Astrocyte of the spinal cord (primary cell): ENCODE measurements at places on chromosomes 4 and X.

- no peak for DNase-seq
Observed at GRCh38 chrX:70907900-70908299, 611 bp downstream of the TEX11 start.

- peak; percentile 79 for DNase-seq
Observed at GRCh38 chr4:15457406-15458201, 12.1 kb upstream of the CC2D2A start.

DNA sequence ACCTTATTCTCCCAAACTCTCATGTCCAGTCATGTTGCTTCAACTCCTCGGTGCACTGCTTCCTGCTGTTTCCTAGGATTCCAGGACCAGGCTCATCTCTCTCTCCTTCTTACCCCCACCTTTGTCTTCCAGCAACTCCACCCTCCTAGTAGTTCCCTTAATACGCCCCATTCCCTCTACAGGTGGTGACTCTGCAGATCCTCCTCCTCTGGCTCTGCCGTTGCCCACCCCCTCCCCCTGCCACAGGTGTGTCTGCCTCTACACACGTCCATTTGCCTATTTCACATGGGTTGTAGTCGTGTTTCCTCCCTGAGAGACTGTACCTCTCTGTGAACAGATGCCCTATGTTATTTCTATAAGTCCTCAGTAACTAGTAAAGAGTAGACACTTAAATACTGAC, 32.4 kb downstream of the CDS1 start:
- DNase-seq = no peak

DNA sequence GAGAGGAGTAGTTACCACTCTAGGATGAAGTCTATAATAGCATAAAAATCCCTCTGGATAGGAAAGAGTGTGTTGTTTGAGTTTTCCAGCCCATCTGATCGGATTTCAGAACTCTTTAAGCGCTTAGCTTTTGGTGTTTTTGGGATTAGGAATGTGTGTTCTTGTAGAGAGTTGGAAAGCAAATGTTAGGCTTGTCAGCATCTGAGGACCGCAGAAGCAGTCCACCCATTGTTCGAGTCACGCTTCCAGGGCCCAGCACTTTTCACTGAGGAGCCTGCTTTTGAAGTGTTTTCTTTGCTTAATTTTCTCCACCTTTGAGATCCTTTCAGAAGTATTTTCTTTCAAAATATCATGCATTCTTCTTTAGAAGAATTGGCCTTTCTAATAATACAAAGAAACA, 306.2 kb downstream of the TENM3 start:
- no peak for DNase-seq

DNA sequence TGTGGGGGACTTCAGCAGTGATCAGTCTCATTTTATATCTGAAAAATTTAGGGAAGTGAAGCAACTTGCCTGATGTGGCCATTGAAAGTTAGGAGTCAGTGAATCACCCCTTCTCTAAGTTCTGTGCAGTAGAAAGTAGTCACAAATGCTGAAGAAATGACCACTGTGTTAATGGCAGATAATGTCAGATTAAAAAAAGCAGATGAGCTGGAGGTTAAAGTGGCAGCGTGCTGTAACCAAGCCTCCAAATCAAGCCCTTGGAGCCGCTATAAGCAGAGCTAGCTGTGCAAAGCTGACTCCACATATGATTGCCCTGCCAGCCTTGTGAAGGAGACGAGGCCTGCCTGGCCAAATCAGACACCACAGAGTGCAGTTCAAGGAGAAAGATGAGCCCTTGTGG, 39.2 kb upstream of the PDE5A start:
- DNase-seq = no peak

GRCh38 chrX:120564925-120565324, 4.2 kb upstream of the CUL4B start:
- no peak for DNase-seq

- no peak for DNase-seq
Observed at GRCh38 chr4:174540175-174540574, 17.9 kb upstream of the HPGD start.

- DNase-seq = no peak
Observed at GRCh38 chrX:31969714-31970113, 897.9 kb upstream of the FTHL17 start.

DNA sequence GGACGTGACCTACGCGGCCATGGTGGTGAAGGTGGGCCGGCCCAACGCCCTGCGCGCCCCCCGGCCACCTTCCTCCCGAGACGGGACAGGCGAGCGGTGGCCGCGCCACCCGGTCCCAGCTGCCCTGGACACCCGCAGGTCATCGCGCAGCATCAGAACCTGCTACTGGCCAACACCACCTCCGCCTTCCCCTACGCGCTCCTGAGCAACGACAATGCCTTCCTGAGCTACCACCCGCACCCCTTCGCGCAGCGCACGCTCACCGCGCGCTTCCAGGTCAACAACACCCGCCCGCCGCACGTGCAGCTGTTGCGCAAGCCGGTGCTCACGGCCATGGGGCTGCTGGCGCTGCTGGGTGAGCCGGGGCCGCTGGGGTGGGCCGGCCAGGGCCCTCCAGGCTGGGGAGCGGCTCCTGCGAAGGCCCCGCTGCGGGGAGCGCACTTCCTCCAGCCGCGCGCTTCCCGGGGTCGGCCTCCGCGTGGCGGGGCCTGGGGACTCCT, 9.0 kb upstream of the SLC26A1 start:
- no peak for DNase-seq

DNA sequence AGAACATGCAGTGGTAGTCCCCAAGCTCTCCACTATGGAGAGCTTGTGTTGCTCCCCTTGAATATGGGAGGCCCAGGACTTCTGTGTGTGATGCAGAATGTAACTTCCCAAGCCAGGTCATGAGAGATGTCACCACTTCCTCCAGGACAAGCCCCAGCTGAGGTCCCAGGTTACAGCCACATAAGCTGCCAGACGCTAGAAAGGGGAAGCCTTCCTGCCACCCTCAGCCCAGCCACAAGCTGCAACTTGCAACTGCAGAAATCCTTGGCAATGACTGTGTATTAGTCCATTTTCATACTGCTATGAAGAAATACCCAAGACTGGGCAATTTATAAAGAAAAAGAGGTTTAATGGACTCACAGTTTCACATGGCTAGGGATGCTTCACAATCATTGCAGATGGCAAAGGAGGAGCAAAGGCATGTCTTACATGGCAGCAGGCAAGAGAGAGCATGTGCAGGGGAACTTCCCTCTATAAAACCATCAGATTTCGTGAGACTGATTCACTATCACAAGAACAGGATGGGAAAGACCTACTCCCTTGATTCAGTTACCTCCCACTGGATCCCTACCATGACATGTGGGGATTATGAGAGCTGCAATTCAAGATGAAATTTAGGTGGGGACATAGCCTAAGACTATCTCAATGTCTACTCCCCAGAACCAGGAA, 91.5 kb upstream of the DHX15 start:
- no peak for DNase-seq

DNA sequence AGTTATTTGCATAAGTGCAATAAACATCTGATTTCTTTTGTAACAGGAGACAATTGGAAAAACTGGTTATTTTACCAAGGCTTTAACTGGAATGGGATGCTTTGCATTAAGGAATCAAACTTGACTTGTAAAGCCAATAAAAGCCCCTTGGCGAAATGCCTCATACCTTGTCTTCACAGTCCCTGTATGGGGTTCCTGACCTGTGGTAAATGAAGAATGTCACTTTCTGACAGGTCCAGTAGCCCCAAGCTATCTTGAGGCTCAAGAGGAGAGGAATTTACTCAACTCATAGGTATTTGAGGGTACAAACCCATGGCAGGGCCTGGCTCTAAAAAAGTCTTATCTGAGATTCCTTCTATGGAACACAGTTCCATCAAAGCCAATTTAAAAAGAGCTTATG, 78.0 kb downstream of the ACOX3 start:
- no peak for DNase-seq

DNA sequence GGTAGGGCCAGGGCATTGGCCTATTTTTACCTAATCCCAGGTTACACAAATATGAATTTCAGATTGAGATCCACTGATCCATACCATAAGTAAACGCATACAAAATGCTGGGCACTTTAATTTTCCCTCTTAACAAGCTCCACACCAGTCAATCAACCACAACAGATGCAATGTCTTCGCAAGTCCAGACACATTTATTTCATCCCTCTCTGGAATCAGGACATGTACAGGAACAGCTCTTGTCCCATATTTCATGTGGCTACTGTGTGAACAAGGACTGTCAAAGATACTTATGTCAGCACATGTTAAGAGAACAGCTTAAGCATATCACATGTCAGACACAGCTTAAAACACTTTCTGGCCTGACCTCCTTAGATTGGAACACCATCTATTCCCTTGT, 145.9 kb downstream of the PPP3CA start:
- DNase-seq = no peak

GRCh38 chrX:22399437-22400192, 126.9 kb downstream of the CBLL2 start:
- peak; percentile 37 for DNase-seq

GRCh38 chr4:6360385-6360784, 90.7 kb downstream of the WFS1 start:
- no peak for DNase-seq

DNA sequence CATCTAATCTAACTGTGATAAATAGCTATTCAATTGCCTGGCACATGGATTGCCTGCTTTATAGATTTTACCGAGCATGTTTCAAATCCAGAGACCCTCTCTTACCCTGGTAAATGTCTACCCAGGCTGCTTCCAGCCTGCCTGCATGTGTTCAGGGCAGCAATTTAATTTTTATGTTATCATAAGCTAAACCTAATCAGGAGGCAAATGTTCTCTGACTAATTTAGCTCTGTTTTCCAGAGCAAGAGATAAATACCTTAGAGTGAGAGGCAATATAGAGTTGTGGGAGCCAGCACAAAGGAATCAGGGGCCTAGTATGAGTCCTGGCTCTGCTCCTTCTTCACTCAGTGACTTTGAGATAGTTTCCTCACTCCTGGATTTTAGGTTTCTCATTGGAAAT, 37.7 kb downstream of the PARM1 start:
- no peak for DNase-seq

DNA sequence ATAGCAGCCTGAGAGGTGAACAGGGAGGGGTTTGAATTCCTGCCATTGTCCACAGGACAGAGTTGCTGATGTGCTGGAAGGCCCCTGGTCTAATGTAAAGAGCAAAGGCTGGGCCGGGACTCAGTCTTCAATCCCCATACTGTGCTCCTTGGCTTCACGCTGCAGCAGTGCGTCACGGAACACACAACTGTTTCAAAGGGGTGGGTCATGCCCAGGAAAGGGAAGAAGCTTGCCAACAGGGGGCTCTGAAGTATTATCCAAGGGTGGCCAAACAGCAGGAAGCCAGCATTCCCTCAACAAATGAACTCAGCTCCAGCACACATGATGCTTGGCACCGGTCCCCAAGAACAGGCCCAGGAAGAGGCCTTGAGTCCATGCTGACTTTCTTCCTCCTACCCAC, 122.5 kb downstream of the NFKB1 start:
- DNase-seq = peak; percentile 82

DNA sequence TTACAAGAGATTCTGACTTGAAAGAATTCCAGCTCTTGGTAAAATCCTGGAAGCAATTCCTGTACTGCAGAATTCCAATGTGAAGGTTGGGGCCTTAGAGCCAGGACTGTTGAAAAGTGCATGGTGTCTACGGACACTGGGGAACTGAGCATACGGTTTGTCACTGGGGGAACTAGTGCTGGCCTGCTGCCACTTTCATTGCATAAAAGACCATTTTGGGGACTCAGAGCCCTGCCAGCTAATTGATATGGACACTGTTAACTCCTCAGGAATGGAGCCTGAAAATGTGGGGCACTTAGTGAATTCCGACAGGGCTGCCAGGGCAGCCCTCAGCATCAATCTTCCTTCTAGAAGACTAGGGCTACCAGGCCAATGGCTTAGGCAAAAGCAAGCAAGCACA, 55.9 kb downstream of the AMOT start:
- DNase-seq = no peak

DNA sequence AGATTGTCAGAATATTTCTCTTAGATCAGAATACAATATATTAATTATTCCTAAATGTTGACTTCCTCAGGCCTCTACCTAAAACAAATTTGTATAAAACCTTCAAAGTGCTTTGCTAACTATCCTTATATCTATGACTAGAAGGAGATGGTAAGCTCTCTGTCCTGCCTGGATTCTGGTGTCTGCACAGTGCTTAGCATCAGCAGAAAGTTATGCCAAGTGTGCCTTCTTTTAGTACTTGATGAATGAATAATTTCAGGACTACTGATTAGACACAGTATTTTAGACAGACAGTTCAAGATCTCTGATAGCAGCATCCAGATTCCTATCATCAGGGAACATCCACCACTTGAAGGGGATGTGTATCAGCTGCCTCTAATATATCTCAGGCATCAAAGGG, 242.4 kb upstream of the TLL1 start:
- no peak for DNase-seq

- DNase-seq = no peak
Observed at GRCh38 chrX:75642811-75643361, 120.0 kb upstream of the ZDHHC15 start.

GRCh38 chr4:30495651-30496310, 224.4 kb upstream of the PCDH7 start:
- no peak for DNase-seq

DNA sequence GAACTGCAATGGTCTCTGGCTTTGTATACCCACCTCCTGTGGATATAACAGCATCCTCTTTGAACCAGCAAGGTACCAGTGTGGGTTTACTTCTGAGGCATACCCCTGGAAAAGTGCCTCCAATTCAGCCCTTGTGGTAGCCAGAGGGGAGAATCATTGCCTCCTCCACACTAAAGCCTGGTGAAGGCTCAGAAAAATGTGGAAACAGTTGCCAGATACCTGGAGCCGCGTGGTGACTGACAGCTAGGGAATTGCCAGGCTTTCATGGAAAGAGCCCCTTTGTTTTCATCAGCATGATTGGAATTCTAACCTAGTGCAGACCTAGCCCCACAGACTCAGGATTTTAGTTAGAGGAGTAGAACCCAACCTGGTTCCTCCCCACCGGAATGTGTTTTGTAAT, 168.6 kb upstream of the KLF3 start:
- no peak for DNase-seq

GRCh38 chr4:5758741-5759140, 47.7 kb downstream of the EVC start:
- peak; percentile 93 for DNase-seq

DNA sequence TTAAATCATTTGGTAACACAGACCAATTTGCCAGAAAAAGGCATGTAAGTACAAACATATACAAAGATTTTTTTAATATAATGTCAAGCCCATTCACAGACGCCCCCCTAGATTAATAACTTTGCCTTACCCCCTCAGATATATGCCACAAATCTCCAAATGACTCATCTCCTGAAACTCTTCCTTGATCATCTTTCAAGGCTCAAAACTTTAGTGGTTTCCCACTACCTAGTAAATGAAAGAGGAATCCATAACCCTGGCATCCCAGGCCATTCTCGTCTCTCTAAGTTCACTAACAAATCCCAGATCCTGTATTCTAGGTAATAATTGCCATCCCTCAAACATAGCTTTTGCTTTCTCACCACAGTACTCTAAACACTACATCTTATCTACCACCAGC, 61.9 kb downstream of the PRSS12 start:
- DNase-seq = peak; percentile 7

DNA sequence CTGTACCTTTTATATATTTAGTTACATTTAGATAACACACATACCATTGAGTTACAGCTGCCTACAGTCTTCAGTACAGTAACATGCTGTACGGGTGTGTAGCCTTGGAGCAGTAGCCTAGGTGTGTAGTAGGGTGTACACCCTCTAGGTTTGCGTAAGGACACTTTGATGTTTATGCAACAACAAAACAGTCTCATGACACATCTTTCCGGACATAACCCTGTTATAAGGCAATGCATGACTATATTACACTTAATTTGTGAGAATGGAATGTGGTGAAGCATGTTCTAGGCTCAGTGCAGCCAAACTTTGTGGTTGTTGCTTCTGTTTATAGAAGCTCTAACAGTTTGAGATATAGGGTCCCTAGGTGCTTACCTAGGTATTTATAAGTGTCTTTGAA, 65.4 kb downstream of the SPRY1 start:
- no peak for DNase-seq
